Ascending aorta (tissue), 2 donors: ENCODE measurements at places on chromosomes 7 and 10.

- DNase-seq: no peak
Observed at GRCh38 chr7:30091491-30091912, 43.3 kb upstream of the MTURN start.

DNA sequence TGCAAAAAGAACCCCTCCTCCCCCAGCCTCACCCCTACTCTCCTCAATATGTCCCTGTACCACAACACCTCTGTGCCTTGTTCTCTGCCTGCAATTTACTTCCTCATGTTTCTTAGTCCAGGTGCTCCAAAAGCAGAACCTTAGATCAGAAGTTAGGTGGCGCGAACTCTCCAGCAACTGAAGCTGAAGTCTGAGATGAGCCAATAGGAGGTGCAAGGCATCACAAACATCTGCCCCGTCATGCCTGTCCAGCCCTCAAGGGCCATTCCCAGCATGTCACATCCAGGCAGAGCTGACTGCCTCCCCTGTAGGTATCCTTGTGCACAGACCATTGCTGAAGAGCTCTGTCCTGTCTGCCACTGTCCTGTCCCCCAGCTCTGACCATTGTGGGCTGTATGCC lies 508.8 kb downstream of the GRID1 start:
- no peak for DNase-seq

GRCh38 chr7:150371131-150371995 lies 2.7 kb downstream of the REPIN1 start:
- DNase-seq: no peak

GRCh38 chr7:28726555-28726954 lies 231.6 kb downstream of the TRIL start:
- DNase-seq: no peak

GRCh38 chr7:24779283-24779655 lies 22.0 kb upstream of the GSDME start:
- no peak for DNase-seq

DNA sequence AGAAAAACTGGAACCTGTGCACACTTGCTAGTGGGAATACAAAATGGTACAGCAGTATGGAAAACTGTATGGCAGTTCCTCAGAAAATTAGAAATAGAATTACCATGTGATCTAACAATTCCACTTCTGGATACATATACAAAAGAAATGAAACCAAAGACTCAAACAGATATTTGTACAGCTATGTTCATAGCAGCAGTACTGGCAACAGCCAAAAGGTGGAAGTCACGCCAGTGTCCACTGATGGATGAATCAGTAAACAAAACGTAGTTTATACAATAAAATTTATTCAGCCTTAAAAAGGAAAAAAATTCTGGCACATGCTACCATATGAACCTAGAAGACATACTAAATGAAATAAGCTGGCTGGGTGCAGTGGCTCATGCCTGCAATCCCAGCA lies 23.0 kb downstream of the IDE start:
- no peak for DNase-seq

DNA sequence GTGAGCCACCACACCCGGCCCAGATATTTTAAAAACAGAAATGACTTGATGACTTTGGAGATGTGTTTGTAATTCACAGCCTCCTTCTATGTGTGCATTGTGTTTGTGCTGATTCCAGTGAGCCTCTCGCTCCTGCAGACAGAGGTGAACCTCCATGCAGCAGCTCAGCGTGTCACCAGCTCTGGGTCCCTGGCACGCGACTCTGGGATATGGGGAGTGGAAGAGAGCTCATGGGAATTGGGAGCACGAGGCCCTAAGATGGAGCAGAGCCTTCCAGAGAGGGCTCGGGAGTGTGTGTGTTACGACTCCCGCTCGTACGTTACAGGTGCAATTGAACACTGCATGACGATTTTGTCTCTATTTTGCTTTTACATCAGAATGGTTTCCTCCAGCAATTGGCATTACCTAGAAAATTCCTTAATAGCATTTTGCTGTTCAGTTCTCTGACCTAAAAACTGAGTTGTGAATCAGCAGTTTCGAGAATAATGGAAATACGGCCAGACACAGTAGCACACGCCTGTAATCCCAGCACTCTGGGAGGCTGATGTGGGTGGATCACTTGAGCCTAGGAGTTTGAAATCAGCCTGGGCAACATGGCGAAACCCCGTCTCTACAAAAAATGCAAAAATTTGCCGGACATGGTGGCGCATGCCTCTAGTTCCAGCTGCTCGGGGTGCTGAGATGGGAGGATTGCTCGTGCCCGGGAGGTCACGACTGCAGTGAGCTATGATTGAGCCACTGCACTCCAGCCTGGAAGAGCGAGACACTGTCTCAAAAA lies 204.6 kb downstream of the CUX1 start:
- no peak for DNase-seq
